ENCODE measurements at places on chromosomes 11 and 22.

DNA sequence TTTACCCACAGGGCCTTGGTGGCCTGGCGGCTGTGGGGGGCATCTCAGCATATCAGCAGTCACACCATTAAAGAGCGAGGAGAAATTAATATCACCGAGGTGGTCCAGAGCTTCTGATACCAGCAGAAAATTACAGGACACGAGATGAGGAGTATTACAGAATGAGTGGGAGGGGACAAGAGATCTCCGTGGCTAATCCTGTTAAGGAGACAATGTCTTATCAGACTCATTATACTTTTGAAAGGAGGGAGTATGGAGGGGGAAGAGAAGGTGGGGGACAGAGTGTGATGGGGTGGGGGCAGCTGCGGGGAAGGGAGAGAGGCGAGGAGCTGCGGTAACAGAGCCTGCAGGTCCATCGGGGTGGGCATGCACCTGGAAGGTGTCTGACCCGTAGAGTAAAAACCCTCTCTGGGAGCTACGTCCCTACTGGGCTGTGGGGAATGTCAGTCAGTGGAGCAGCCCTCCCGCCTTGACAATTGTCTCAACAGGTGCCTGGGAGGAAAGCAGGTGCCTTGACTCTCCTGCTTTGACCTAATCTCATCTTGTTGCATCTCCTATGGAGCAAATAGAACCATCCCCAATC is 224.2 kb downstream of the CEP164 start:
- DNase-seq: no peak

DNA sequence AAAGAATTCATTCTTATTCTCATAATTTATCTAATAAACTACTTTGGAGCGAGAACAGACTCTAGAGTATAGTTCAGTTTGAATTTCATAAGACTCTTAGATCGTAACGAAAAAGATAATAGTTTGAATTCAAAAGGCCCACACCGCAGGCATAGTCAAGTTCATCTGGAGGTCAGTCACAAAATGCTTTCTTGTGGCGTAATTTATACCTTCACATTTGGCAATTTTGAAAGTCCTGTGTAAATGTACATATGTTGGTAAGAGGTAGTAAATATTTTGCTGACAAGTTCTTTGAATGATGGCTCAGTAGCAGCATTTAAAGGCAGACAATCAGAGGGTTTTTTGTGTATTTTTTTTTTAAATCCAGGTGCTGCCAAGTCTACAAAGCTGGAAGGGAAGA is 88.1 kb downstream of the TEAD1 start:
- no peak for DNase-seq

GRCh38 chr22:31828739-31829138 is 74.9 kb downstream of the DEPDC5 start:
- DNase-seq: no peak

DNA sequence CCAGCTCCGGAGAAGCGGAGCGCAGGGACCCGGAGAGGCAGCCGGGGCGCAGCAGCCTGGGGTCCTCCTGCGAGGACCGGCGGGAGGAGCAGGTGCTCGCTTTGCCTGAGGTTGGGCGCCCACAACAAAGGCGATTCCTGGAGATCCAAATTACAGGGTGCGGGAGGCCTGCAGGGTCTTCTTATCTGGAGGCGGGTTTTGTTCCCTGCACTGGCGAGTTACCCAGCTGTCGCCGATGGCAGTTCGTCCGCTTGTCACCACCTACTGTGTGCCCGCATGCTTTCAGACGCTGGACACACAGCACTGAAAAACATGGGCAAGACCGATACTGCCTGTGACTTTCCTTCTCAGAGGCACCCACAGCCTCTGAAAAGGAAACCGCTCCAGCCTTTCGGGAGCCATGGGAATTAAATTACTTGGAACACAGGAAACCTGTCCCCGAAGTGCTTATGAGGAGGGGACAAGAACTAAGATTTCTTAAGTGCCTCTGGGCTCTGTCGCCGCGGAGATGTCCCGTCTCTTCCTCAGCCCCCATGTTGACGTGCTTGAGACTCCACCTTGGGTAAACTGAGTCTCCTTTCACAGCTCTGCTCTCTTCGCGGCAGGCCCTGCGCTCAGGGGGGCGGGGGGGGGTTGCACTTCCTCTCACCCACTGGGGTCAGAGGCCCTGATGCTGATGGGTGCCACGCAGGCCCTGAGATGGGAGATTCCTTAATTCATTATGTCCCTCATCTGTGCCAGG is 1.3 kb upstream of the ZFTA start:
- no peak for DNase-seq

DNA sequence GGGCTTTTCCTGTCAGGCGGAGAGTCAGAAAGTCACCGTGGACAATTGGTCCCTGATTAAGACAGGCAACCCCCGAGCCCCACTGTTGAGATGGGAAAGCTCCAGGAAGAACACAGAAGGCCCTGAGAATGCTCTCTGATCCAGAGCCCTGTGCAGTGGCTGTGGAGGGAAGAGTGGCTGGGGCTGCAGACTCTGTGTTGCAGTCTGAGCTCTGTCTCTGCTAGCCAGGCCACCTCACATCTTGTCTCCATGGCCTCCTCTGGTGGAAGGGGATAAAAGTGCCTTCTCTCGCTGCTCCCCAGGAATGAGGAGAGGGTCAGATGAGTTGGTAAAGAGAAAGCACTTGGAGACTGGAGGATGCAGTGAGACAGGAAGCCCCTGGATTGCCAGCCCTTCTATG is 141.2 kb downstream of the CEP164 start:
- DNase-seq: no peak

- no peak for DNase-seq
Measured at GRCh38 chr11:123407130-123407995, 22.7 kb upstream of the GRAMD1B start.

DNA sequence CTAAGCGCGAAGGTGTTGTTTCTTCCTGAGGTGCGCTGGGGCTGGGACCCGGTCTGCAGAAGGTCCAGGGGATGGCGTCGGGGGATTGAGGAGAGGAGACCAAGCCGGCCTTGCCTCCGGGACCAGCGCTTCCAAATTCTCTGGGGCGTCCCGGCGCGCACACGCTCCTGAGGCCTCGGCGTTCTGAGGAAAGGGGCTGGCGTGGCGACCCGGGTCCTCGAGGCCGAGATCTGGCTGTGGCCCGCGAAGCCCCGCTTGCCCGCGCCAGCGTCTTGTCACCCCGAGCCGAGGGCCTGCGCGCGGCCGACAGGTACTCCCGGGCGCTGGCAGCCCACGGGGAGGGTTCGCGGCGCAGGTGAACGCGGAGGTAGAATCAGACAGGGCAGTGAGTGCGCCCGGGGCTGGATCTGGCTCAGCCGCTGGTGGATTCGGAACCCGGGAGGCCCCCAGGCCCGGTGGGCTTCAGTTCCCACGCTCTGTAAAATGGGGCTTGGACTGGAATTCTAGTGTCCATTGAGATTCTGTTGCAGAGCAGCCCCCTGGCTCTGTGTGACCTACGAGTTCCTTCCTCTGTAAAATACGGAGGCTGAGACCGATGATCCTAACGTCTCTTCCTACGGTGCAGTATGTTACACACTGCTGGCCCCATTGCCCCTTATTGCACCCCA is 14.7 kb downstream of the SSH3 start:
- no peak for DNase-seq

DNA sequence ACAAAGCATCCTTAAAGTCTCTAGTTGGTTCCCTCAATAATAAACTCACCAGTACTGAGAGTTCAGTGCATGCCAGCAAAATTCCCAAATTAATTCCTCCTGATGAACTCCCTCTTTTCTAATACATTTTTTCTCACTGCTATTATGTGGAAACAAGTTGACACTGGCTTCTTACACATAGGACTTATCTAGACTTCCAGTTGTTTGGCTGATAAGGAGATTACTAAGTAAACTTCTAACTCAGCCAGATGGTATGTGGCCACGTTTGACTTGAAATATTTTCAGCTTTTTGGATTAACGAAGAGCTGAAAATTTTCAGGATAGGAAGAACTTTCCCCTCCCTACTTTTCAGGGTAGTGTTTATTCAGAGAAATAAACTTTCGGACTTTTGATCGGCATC is 1154.2 kb upstream of the TENM4 start:
- DNase-seq: no peak

DNA sequence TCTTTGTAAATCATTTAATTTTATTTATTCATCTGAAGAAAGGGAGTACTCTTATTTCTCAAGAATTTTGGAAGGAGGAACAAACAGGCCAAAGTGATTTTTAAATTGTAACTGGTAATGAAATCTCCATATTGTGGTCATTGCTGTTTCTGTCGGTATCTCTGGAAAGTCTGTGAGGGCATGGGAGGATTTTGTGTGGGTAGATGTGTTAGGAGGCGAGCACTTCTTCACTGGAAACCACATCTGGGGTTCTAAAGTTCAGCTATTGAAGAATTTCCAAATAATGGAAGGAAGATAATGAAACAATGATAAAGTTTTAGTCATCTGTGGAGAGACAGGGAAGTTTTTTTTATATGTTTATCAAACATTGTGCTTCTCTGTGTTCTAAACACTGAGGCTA is 6.6 kb downstream of the TRIM34 start:
- DNase-seq: no peak

GRCh38 chr22:20528405-20528978 is 21.1 kb downstream of the MED15 start:
- no peak for DNase-seq

GRCh38 chr11:112751772-112752171 is 209.4 kb upstream of the NCAM1 start:
- DNase-seq: no peak

- DNase-seq: no peak
Measured at GRCh38 chr11:66580803-66581202, 12.1 kb downstream of the CCDC87 start.

- no peak for DNase-seq
Measured at GRCh38 chr11:117786135-117786870, 10.7 kb downstream of the DSCAML1 start.

DNA sequence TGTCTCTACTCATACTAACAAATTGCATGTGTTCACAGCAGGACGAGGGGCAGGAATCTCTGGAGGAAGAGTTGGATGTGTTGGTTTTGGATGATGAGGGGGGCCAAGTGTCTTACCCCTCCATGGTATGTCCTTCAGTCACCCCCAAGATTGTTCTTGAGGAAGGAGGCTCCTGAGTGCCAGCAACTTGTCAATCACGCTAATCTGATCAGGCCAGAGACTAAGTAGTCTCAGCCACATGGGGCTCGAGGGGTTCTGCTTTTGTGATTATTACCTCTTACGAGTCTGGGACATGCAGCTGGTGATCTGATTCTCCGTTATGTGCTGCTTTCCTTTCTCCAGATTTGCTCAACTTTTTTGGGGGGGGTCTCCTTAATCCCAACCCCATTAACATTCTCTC is 54.3 kb downstream of the CTNND1 start:
- DNase-seq: no peak

GRCh38 chr11:69058511-69059270 is 10.0 kb downstream of the TPCN2 start:
- DNase-seq: no peak

DNA sequence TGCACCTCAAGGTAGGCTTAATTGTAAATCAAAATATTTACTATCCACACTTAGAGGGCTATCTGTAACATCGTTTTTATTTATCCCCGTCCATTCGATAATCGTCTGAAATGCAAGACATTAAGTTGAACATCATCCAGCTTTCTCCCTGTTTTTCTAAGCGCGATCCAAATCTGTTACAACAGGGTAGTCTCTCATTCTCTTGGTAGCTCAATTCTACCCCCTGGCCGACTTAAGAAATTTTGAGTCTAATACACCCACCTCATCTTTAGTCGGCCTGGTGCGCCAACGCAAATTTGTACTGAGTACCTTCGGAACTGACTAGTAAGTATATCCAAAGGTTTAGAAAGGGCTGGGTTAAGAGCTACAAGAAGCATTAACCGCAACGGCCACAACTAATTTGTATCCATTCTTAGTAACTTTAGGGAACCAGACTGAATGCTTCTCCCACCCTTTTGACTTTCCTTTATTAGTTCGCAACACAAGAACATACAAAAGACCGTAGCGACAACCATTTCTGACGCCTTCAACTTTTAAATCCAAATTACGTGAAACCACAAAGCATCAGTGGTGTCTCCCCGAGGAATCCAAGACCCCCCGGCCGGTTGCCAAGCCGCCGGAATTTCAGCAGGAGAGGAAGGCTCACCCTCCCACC is 1.0 kb upstream of the ZNF143 start:
- no peak for DNase-seq

DNA sequence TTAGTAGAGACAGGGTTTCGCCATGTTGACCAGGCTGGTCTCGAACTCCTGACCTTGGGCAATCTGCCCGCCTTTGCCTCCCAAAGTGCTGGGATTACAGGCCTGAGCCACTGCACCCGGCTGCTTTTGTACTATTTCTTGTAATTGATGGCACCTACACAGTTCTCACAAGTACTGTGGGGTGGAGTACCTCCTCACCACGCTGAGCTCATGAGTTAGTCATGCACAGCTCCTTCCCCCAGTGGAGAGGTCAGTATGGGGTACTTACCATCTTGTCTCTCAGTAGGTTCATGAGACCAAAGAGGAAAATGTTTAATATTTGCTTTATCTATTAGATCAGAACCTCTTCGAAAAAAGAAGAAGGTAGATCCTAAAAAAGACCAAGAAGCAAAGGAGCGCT is 2.1 kb downstream of the MRPL40 start:
- no peak for DNase-seq

- peak; percentile 46 for DNase-seq
Measured at GRCh38 chr11:113577356-113578032, 102.3 kb upstream of the DRD2 start.

DNA sequence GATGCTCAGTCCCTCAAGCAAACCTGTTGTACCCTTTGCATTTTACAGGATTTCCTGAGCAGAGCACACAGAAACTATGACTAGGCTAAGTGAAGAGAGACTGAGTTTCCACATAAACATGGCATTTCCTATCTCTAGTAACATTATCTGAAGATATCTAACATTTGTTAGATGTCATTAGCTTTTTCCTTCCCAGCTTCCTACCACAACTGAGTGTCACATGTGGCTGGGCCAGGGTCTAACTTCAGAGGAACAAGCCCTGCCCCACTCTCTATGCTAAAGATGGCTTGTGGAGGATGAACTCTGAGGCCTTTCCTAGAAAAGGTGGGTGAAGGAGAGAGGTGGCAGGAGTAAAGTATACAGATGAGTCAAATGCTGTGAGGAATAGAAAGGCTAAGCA is 16.5 kb downstream of the C22orf42 start:
- DNase-seq: no peak

GRCh38 chr22:35914665-35915476 is 113.8 kb downstream of the RBFOX2 start:
- DNase-seq: peak; percentile 95

DNA sequence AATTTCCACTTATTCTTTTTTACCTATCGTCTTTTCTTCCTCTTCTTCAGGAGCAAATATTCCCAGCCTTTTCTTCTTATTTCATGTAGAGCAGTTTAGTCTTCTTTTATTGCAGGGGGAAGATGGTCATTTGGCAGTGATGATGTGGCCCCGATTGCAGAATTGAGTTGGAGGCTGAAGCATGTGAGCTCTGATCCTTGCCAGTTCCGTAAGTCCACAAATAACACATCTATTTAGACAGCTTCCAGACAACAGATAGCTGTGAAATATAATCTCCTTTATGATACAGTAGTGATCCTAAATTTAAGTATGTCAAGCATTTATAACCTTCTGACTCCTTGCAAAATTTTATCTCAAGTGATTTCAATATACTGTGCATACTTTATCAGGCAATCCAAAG is 27.5 kb downstream of the REXO2 start:
- DNase-seq: no peak

All from NCI-H2171 (cell line).